ENCODE measurements at places on chromosomes 7 and 10.

DNA sequence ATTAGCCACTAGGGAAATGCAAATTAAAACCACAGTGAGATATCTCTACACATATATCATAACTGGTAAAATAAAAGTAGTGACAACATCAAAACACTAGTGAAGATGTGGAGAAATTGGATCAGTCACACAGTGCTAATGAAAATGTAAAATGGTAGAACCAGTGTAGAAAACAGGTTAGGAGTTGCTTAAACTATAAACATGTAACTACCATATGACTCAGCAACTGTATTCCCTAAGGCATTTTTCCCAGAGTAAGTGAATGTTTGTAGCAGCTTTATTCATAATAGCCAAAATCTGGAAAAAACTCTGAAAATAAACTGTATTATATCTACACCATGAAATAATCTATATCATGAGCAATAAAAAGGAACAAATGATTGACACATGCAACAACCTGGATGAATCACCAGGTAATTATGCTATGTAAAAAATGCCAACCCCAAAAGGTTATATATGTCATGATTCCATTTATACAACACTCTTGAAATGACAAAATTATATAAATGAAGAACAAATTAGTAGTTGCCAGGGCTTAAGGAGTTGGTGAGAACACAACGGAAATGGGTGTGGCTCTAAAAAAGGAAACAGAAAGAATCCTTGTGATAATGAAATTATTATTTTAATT lies 22.8 kb downstream of the SLC25A40 start:
- peak; percentile 12 for DNase-seq

DNA sequence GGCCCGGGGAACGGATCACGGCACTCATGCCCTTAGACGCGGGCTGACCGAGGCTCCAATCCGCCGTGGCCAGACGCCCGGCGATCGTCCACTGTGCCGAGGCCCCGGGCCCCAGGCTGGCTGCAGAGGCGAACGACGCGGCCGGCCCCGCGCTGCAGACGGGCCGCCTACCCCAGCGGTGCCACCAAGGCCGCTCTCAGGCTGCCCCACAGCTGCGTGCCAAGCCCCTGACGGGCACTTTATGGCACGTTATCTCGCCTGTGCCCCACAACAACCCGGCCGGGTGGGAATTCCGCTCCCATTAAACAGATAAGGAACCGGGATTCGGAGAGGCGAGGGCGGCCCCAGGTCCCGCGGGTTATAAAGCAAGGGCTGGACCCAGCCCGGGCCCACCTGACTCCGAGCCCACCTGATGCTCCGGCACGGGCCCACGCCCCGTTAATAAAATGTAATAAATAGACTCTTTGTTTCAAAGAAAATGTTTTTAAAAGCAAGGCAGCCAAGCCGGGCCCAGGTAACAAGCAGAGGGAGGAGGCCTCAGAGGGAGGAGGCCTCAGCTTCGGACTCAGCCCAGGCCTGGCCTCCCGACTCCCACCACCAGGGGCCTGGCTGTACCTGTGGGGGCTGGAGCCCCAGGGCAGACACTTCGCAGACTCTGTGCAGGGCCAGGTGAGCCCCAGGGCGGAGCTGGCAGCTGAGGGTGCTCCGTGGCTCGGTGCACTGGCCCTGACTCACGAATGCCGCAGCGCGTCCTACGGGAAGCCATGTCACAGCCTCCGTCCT lies 79.7 kb downstream of the FOXL3 start:
- DNase-seq: no peak

DNA sequence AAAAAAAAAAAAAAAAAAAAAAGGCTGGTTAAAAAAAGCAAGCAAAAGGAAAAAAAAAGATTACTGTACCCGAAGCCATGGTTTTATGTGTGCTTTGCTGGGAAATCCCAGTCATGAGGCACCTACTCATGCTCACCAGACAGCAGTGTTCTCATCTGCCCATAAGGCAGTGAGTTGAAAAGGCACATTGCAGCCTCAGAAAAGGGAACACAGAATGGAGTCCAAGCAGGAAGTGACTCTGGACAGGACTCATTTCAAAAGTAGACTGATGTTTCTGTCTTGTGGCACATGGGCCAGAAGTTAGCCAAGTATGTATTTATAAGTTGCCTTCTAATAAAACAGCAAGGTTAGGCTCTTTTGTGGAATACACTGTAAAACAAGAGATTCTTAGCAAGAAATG lies 40.2 kb downstream of the PDSS1 start:
- DNase-seq: peak; percentile 70

DNA sequence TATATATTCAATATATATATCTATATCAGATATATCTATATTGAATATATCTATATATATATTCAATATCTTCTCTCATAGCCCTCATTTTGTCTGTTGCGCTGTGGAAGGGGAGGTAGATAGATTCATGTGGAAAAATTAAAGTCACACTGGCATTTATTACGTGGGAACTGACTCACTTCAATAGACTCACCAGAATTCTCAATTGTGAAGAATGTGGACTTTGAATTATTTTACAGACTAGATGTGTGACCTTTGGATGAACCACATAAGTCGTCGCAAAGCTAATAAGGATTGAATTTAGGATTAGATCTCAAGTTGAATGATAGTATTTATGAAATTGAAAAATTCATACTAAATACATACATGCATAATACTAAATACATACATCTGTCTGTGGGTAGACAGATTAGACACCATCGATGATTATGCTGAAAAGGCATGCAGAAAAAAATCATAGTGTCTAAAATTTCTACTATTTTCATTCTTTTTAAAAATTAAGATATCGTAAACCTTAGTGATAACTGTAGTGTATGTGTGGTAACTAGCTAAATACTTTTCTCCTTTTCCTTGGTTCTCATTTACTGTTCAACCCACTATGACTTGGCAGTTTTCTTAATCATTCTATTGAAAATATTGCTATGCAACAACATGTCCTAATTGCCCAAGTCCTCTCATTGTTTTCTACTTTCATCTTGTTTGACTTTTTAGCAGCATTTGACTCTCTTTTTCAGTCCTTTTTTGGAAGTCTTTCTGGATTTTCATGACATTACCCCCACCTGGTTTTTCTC lies 61.8 kb upstream of the A1CF start:
- no peak for DNase-seq

GRCh38 chr10:62268027-62268398 lies 631 bp downstream of the RTKN2 start:
- no peak for DNase-seq
